ENCODE measurements at places on chromosomes 5 and 9. TPM values are rescaled to one million over a fixed set of nuclear protein-coding genes. Genes with fewer than 3 reads are reported as not detected.

GRCh38 chr9:93091056-93091452 is 5.0 kb upstream of the CARD19 start:
- no peaks in the 10 kb centered on the region for H3K27me3 ChIP-seq
- H3K36me3 ChIP-seq, result no peaks in the 10 kb centered on the region
- DNase-seq, result no peak
- no peak overlapping the region for H3K4me3 ChIP-seq
- no peak overlapping the region for H3K27ac ChIP-seq

Gene KIAA1958
- total RNA-seq, result 5.6 TPM

GRCh38 chr5:41903382-41903891 is 707 bp upstream of the RIMOC1 start:
- peaks cover 47% of the 10 kb centered on the region for H3K4me1 ChIP-seq
- peak overlapping the region; percentile 89 for H3K27ac ChIP-seq
- DNase-seq, result no peak
- no peaks in the 10 kb centered on the region for H3K27me3 ChIP-seq

Gene GRAMD2B
- 24.6 TPM for total RNA-seq

Gene RNF14
- total RNA-seq, result 120 TPM

Gene C5orf58
- total RNA-seq, result 1.0 TPM

GRCh38 chr5:37640088-37640487 is 199.8 kb downstream of the GDNF start:
- no peaks in the 10 kb centered on the region for H3K4me1 ChIP-seq
- no peaks in the 10 kb centered on the region for H3K27me3 ChIP-seq
- no peaks in the 10 kb centered on the region for H3K36me3 ChIP-seq
- H3K4me3 ChIP-seq, result no peak overlapping the region
- H3K27ac ChIP-seq, result no peak overlapping the region
- no peak for DNase-seq

GRCh38 chr5:169161022-169161680 is 139.8 kb downstream of the SLIT3 start:
- peaks cover 19% of the 10 kb centered on the region for H3K4me1 ChIP-seq
- H3K27ac ChIP-seq, result peak overlapping the region; percentile 27
- H3K36me3 ChIP-seq, result no peaks in the 10 kb centered on the region

DNA sequence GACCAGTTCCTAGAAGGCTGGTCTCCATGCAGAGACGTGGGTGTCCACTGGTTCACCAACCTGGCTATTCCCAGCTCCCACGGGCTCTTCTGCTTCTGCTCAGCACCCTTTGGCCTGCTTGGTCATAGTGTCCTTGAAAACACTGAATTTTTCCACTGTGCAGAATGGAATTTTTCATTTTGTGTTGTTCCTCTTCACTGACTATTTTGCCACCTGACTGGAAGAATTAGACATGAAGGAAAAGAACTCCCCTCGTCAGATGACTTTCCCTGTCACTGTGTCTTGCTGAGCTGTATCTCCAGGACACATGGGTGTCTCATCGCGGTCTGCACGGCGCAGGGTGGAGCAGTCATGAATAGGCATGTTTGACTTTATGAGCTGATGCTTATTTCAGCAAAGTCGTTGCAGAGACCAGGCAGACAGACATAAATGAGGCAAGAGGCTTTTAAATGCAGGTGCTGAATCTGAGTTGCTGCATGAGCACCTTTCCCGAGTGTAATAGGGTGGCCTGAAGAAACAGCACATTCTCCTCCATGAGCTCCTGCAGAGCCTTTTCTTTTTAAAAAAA is 50.2 kb upstream of the SEMA4D start:
- H3K27me3 ChIP-seq, result no peaks in the 10 kb centered on the region
- DNase-seq, result no peak
- H3K4me3 ChIP-seq, result no peak overlapping the region

DNA sequence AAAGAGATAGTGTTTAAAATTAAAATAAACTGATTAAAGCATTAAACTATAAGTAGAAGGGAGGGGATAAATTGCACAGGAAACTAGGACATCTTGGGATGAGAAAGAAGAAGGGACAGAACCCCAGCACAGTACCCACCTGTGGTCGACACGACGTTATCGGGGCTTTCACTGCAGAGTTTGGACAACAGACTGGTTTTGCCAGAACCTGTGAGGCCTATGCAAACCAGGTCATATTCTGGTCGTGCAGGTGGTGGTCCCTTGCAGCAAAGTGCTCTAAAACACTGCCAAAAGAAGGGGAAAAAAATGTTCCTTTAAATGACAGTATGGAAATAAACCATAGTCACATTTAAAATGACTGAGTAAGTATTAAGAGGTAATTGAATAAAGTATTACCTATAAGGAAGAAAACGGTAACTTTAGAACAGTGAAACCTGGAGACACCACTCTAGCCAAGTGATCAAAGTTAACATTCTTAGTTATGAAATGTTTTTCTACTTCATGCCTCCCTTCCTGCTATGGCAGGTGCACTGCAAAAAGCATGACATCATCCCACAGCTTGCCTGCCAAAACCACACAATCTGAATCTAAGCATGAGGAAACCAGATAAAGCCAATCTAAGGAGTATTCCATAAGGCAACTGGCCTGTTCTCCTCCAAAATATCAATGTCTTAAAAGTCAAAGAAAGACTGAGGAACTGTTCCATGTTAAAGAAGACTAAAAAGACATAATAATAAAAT is 138.6 kb downstream of the ARL15 start:
- DNase-seq, result no peak
- peaks cover 6% of the 10 kb centered on the region for H3K36me3 ChIP-seq
- H3K27me3 ChIP-seq, result no peaks in the 10 kb centered on the region

DNA sequence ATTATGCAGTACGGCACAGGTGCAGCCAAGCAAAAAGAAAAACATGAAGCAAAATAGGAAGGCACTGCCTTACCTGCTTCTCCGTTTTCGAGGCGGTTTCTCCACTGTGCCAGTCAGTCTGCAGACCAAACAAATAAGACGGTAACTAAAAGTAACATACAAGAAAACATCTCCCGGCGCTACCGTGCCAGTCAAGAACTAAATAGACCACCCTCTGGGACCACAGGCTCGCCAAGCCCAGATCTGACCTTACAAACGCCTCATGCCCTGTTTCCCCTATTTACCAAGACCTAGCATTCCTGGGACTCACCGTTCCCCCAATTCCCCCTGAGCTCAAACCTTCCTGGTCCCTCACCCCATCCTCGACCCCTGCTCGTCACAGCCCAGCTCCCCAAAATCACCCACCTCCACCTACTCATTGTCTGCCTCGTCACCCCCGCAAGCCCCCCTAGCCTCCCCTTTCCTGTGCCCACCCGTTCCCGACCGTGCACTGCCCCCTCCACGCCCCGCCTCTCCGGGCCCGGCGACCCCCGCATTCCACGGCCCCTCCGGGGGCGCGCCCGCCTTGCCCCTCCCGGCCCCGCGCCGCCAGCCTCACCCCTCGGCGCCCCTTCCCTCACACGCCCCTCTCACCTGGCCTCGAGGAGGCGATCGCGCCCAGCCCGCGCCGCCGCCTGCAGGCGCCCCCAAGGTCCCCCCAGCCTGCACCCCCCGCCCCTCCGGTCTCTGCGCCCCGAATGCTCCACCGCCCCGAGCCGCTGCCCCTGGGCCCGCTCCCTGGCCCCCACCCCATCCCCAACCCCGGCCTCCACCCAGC is 560 bp downstream of the SCAI start:
- peak overlapping the region; percentile 65 for H3K27ac ChIP-seq
- peak overlapping the region; percentile 80 for H3K4me3 ChIP-seq
- H3K36me3 ChIP-seq, result no peaks in the 10 kb centered on the region

GRCh38 chr5:31771500-31771899 is 132.6 kb downstream of the PDZD2 start:
- peaks cover 83% of the 10 kb centered on the region for H3K4me1 ChIP-seq
- H3K4me3 ChIP-seq, result no peak overlapping the region
- peak overlapping the region; percentile 65 for H3K27ac ChIP-seq
- DNase-seq, result no peak

Gene ALDH1A1
- 20.7 TPM for total RNA-seq

Gene CDH9
- not detected for total RNA-seq

- H3K36me3 ChIP-seq, result no peaks in the 10 kb centered on the region
- no peaks in the 10 kb centered on the region for H3K27me3 ChIP-seq
- H3K4me1 ChIP-seq, result no peaks in the 10 kb centered on the region
- H3K27ac ChIP-seq, result no peak overlapping the region
These were observed 65.2 kb upstream of the GLIS3 start for GRCh38 chr9:4365055-4365454.

Gene GBA2
- 75.0 TPM for total RNA-seq

Gene TNFAIP8
- total RNA-seq, result 3.2 TPM

GRCh38 chr9:88544245-88544644 is 9.3 kb downstream of the NXNL2 start:
- H3K4me3 ChIP-seq, result no peak overlapping the region
- peaks cover 57% of the 10 kb centered on the region for H3K27me3 ChIP-seq
- H3K36me3 ChIP-seq, result no peaks in the 10 kb centered on the region
- no peak for DNase-seq

DNA sequence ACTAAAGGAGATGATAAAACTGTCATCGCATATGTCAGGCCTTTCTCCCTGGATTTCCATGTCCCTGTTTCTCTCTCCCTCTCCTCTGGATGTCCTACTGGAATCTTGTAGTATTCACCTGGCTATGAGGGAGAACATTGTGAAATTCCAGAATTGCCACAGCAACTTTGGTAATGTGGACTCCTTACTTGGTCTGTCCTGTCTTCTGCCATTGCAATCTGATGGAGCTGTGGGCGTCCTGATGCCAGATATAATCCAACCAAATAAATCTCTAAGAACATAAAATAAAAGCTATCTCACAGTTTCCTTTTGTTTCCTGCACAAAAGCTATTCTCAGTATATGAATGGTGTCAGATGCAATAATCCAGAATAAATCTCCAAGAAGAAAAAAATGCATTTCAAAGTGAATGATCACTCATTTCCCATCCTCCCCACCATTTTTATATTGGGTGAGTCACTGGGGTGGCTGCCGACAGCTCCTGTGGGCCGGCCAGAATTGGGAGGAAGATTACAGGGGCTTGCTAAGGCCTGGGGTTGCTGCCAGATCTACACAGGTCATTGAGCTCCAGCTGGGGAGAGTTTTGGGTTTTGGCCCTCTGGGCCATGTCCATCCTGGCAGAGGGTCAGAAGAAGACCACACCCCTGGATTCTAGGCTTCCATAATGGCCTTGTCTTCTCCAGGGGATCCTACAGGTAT is 160.7 kb upstream of the PITX1 start:
- no peak for DNase-seq
- peaks cover 57% of the 10 kb centered on the region for H3K27me3 ChIP-seq
- H3K36me3 ChIP-seq, result no peaks in the 10 kb centered on the region
- H3K4me3 ChIP-seq, result no peak overlapping the region
- H3K4me1 ChIP-seq, result peaks cover 24% of the 10 kb centered on the region
- H3K27ac ChIP-seq, result no peak overlapping the region

DNA sequence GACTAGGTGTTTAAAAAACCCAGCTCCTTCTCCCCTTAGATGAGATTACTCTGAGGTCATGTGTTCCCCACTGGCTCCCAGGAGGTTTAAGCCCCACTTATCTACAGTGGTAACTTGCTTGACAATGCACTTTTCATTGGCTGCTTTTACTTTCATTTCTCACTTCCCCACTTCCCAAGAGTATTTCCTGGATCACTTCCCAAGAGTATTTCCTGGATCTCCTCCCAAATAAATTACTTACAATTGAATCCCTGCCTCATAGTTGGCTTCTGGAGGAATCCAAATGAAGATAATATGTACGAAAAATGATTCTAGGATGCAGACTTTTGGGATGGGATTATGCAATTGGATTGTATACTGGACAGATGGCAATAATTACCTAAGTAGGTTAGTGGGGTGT is 47.1 kb upstream of the CHSY3 start:
- H3K27ac ChIP-seq, result no peak overlapping the region
- no peak overlapping the region for H3K4me3 ChIP-seq
- no peaks in the 10 kb centered on the region for H3K27me3 ChIP-seq
- no peak for DNase-seq
- H3K4me1 ChIP-seq, result peaks cover 8% of the 10 kb centered on the region

Gene PCDH12
- 7.6 TPM for total RNA-seq

DNA sequence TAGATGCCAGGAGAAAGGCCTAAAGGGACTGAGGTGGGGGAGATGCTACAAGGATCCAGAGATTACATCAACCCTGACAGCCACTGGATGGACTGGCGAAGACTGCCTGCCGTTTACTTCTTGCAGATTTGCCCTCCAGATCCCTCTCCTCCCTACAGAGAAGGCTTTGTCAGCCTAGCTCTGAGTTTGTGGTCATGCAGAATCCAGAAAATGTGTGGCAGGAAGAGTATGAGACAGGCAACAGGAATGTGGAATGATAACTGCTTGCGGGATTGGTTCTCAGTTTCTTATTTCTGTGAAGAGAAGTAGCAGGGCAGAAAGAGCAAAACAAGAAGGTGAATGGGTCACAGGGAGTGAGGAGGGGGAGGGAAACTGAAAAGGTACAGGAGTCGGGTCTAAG is 129.6 kb downstream of the TLE1 start:
- no peak overlapping the region for H3K27ac ChIP-seq
- peaks cover 7% of the 10 kb centered on the region for H3K27me3 ChIP-seq
- H3K4me1 ChIP-seq, result peaks cover 25% of the 10 kb centered on the region
- DNase-seq, result no peak

GRCh38 chr5:360257-361027 is 38.9 kb downstream of the AHRR start:
- H3K27me3 ChIP-seq, result no peaks in the 10 kb centered on the region
- H3K27ac ChIP-seq, result no peak overlapping the region
- H3K36me3 ChIP-seq, result peaks cover 7% of the 10 kb centered on the region
- no peak for DNase-seq
- no peaks in the 10 kb centered on the region for H3K4me1 ChIP-seq

Gene GPR21
- 0.58 TPM for total RNA-seq

- no peak for DNase-seq
- H3K4me1 ChIP-seq, result no peaks in the 10 kb centered on the region
- H3K27me3 ChIP-seq, result peaks cover 9% of the 10 kb centered on the region
- no peak overlapping the region for H3K4me3 ChIP-seq
- H3K36me3 ChIP-seq, result no peaks in the 10 kb centered on the region
- no peak overlapping the region for H3K27ac ChIP-seq
These were observed 32.1 kb upstream of the FCN2 start for GRCh38 chr9:134848504-134848903.

GRCh38 chr5:56273376-56273955 is 40.3 kb upstream of the ANKRD55 start:
- no peaks in the 10 kb centered on the region for H3K27me3 ChIP-seq
- H3K4me1 ChIP-seq, result peaks cover 17% of the 10 kb centered on the region
- H3K36me3 ChIP-seq, result no peaks in the 10 kb centered on the region
- H3K27ac ChIP-seq, result no peak overlapping the region
- DNase-seq, result no peak
- no peak overlapping the region for H3K4me3 ChIP-seq

Gene WDR31
- total RNA-seq, result 12.4 TPM

DNA sequence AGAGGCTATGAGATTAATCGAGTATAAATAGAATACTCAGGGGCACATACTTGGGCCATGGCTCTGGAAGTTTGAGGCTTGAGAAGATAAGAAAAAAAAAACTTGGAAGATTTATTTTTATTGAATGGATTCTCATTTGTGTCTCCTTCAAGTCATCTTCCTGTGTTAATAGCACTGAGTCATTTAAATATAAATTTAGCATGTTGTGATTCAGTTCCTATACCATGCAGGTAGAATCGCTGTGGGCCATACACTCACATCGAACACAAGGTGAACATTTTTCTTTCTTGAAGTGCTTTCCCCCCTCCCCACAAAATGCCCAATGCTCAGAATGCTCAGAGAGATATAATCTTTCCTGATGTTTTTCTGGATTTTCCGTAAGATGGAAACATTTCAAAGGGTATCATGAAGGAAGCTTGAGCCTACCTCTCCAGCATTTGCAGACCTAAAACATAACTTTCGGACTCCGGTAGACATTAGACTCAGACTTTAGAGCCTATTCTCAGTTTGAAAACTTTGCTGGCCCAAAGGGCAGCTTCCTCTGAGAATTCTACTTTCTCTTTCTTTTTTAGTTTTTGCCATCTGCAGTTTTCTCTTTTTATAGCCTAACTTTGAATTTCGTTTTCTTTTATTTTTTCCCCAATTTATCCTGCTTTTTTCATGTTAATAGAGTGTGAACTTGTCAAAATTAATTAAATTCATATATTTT is 737.6 kb upstream of the NUDT12 start:
- no peak overlapping the region for H3K4me3 ChIP-seq
- no peaks in the 10 kb centered on the region for H3K4me1 ChIP-seq
- no peak for DNase-seq
- no peak overlapping the region for H3K27ac ChIP-seq
- no peaks in the 10 kb centered on the region for H3K27me3 ChIP-seq

All from left ventricle myocardium inferior (tissue), 1 donor.